C1 segment of cervical spinal cord (tissue), 14 donors: ENCODE measurements at places on chromosomes 13 and 19.

GRCh38 chr13:92734068-92734467, 492.5 kb upstream of the GPC6 start:
- no peak for DNase-seq

DNA sequence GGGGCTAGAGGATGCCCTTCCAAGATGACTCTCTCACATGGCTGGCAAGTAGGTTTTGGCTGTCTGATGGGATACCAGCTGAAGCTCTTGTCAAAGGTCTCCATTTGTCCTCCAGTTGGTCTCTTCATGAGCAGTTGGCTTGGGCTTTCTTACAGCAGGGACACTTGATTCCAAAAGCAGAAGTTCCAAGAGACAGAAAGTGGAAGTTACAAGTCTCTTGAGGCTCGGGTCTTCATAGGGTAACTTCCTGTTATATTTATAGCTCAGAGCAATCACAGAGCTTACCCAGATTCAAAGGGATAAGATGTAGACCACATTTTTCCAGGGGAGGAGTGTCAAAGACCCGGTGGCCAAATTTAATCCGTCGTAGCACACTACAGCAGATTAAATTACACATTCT, 440.0 kb downstream of the RFC3 start:
- no peak for DNase-seq

DNA sequence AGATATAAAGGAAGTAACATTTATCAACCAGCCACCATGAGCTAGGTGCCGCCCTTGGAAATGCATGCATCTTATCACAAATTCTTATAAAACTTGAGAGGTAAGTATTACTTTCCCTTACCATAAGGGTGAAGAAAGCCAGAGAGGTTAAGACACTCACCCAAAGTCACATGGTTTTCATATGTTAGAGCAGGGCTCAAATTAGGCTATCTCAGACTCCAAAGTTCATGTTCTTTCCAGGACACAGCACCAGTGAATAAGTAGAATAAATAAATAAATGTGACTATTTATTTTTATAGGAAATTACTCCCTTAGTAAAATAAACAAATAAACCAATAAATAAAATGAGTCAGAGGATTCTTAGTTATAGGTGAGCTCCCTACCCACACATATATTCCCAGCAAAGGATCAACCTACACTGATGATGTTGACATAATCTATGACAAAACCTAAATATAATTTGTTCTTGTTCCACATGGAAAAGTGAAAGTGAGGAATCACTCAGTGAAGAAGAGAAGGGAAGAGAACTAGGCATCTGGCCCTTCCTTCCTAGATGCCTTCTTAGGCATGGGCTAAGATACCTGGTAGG, 27.2 kb downstream of the SPRY2 start:
- DNase-seq = no peak

DNA sequence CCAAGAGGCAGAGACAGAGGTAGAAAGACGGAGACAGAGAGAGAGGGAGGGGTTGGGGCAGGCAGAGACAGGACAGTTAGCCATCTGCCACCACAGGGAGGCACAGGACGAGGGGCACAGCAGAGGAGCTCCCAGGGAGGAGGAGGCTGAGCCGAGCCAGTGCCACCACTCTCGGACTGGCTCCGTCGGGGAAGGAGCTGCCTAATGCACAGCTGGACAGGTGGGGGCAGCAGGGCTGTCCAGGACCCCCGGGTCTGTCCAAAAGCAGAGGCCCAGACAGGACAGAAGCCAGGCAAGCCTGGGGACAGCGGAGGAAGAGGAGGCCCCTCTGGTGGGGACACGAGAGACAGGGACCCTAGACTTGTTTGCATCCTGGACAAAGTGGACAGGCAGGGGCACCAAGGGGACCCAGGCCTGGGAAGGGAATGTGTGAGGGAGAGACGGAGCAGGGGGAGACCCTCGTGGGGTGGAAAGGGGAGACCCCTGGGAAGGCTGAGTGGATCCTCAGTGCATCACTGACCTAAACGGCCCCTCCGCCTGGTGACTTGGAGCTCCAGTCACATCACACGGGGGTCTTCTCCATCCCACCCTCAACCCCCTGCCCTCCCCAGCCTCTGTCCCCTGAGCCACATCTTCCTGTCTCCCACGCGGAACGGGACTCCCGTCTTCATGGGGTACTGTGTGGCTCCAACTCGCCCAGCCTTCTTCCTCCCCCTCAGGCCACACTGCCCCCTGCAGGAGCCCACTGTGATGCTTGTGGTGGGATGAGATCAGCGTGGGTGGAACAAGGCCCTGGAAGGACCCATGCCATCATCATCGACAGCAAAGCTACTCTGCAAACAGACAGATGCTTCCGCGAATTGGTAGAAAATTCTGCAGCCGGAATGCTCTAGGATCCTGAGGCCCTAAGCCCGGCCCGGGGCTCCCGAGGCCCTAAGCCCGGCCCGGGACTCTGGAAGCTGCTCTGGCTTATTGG, 915 bp downstream of the F10 start:
- no peak for DNase-seq

DNA sequence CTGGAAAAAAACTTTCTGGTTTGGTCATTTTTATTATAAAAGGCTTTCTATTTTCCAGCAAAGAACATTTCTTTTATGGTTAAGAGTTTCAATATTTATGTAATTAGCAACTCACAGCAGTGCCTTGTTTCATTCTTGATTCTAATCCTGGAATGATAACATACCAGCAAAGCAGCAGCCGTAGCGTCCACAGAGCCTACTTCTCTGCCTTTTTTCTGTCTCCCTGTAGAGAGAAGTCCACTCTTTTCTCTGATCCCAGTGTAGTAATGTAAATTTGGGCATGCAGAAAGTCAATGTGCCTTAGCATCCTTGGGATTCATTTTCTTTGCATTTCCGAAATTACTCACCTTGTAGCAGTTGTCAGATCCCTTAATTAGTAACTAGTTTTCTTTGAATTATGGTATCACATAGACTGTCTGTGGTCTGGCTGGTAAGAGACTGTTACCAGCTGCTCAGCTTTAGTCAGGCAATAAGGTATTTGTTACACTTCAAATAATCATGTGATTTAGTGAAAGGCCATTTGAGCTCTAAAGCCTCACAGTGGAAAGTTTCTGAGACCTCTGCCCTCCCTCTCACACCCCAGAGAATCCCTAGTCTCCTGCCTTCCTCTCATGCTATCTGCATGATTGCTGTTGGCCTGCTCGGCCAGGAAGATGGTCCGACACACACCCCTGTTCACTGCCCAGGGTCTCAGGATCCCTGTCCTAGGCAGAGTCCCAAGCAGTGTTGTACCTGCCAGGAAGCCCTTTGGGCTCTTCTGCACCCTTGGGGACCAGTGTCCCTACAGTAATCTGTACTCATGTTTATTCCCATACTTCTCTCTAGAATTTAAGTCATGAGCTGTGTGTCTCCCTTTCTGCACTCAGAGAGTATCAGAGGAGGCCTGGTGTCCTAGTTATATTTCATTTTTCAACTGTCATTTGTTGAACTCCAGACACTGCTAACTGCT, 86.3 kb downstream of the LRCH1 start:
- no peak for DNase-seq

- peak; percentile 46 for DNase-seq
Observed at GRCh38 chr13:81048026-81048461, 707.1 kb upstream of the SPRY2 start.

- no peak for DNase-seq
Observed at GRCh38 chr13:30341815-30342570, 34.6 kb upstream of the KATNAL1 start.

DNA sequence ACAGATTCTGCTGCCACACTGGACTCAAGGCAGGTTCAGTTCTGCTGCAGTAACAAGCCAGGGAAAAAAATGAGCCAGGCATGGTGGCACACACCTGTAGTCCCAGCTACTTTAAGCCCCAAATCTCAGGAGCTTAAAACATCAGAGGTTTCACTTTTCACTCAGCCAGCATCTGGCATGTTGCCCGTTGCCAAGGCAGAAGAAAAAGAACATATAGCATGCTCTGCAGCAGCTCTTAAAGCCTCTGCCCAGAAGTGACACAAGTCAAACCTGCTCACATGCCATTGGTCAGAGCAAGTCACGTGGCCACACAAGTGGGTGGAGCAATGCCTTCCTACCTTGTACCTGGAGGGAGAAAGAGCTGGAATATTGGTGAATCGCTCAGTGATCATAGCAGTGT, 14.7 kb upstream of the ADGRE5 start:
- DNase-seq = peak; percentile 17

DNA sequence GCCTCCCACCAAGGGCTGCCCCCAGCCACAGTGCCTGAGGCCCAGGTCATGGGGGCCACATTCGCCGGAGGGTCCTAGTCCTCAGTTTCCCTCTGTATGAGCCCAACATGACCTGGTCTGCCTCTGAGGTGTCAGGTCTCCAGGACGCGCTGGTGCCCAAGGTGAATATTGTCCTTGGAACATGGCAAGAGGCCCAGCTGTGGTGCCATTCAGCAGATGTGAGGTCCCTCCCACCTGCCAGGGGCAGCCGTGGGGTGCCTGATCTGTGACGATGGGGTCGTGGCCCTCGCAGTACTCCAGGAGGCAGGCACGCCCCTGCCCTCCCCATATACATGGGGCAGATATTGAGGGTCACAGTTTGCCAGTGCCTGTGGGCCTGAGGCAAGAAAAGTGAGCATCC, 151.9 kb downstream of the KDM4B start:
- DNase-seq = no peak

DNA sequence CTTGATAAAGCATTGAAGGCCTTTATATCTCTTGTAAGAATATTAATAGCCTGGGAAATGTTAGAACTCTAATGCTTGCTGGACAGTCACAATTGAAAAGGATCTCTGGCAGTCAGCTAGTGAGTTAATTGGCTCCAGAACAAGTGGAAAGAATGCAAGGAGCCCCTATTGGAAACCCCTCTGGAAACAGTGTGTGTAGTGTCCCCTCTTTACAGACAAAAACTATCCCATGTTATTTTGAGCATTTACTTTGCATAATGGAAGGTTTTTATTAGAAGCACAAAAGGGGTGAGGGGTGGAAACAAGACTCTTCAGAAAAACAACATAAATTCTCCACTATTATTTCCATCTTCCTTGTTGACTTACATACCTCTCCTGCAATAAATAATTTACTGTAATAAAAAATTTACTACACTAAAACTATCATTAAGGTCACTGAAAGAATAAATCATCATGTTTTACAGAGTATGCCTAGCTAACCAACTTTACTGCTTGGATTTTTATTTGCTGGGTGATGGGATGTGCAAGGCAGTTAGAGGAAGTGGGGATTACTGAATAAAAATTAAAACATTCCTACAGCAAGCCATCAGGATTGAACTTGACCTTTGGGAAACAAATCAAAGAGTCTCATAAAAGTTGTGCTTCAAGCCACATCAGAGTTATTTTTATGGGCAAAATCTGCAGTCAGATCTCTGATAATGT, 610.4 kb downstream of the TBC1D4 start:
- no peak for DNase-seq
